Stimulated activated CD4-positive, alpha-beta T cell treated with anti-CD3 and anti-CD28 coated beads, Interleukin-4, amount 100 ng/mL, for 4 hours (primary cell): ENCODE measurements at places on chromosomes 3 and 15.

DNA sequence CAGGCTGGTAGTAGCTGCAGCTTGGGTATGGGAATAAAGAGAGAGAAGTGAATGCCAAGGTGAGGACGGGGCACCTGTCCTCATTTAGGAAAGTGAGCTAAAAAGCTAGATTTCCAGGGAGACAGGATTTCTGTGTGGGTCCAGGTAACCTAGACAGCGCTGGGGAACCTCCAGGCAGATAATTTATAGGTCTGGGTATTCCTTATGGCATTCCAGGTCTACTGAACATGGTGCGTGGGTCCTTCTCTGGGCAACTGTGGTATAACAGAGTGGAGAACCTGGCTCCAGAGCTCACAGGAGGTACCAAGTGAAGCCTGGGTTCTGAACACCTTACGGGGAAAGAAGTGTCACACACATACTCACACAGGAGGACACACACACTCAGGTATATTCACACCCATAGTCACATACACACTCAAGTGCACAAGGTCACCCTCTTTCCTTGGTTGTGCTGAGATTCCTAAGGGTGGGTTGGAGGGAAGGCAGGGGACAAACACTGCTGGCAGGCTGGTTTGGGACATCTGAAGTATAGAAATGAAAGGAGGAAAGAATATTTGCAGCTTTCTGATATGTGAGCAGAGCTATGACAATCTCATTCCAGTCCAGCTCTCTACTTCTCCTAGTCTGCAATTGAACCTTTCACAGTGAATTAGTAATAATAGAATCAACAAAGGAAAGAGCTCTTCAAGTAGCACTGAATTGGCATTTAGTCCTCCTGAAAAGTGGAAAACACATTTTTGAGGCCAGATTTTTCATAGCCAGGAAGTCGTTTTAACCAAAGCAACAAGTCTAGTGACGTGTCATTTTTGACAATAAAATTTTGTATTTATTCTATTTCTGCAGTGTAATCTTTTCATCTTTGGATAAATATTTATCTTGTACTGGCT, 37.4 kb upstream of the ITGA11 start:
- no peak for DNase-seq

GRCh38 chr15:69388260-69388705, 25.9 kb upstream of the KIF23 start:
- DNase-seq = no peak

DNA sequence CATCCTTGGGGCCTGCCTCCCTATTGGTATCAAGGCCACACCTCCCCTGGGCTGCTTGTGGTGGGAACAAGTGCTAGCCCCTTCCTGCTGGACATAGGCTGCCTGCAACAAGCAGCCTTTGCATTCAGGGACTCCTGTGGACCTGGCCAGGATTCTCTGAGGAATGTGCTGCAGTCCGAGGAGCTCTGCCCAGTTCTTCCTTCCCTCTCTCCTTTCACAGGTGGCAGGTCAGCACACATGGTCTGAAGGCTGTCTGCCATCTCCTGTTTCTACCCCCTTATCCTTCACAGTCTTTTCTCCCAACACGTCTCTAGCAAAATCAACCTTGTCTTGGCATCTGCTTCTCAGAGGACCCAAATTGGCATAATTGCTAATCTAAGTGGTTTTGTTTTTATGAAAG, 97.0 kb upstream of the LIPC start:
- DNase-seq = no peak

- DNase-seq = no peak
Measured at GRCh38 chr3:48561045-48561736, 2.4 kb downstream of the UCN2 start.

DNA sequence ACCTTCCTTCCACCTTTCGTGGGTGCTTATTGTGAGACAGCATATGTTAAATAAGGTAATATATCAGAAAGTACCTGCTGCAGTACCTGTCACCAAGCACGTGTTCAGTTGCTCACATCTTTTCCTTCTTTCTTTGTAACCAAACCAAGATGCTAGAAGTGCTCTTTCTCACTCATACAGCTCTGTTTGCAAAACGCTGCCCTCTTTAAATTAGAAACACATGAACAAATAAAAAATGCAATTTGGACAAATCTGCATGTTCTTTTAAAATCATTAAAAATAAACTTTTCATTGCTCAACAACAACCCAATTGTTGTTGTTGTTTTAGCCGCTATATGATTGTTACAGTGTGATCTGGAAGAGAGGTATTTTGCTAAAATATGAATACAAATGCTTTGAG, 193.5 kb upstream of the ZBTB20 start:
- no peak for DNase-seq

- no peak for DNase-seq
Measured at GRCh38 chr15:74442604-74443003, 8.8 kb upstream of the SEMA7A start.

GRCh38 chr3:106969596-106969995, 407.6 kb upstream of the CCDC54 start:
- no peak for DNase-seq

DNA sequence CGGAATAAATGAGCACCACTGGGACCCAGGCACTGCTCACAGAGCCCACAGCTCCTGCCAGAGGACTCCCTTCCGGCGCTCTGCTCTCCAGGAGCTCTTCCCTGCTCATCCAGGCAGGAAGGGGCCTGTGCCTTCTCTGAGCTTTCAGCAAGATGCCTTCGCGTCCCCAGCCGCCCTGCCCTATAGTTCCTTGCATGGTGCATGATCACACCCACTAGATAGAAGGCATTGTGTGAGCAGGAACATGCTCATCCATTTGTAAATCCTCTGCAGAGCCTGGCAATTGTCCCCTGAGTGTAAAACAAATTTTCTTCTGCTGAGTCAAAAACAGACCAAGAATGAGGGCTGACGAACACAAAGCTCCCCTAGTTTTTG, 181.6 kb downstream of the MEGF11 start:
- DNase-seq = no peak

DNA sequence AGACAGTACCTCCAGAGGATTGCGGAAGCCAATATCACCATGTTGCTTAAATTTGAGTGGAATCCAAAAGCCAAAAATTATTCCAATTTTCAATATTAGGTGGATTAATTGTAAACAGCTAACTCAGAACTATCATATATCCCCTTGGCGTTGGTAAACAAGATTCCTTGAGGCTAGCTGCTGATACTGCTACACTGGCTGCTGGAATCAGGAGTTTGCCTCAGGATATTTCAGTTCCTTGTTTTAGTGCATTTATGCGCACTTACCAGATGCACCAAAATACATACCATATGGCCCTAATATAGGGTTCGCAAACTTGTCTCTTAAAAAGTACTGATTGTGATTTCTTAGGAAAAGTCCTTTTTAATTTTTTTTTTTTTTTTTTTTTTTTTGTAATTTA, 605.2 kb upstream of the NAALADL2 start:
- DNase-seq = no peak

- no peak for DNase-seq
Measured at GRCh38 chr3:173584093-173584837, 186.7 kb downstream of the NLGN1 start.
